ENCODE measurements at places on chromosomes 16 and 17.

GRCh38 chr16:1583180-1583579, 28.7 kb downstream of the IFT140 start:
- no peak for DNase-seq

DNA sequence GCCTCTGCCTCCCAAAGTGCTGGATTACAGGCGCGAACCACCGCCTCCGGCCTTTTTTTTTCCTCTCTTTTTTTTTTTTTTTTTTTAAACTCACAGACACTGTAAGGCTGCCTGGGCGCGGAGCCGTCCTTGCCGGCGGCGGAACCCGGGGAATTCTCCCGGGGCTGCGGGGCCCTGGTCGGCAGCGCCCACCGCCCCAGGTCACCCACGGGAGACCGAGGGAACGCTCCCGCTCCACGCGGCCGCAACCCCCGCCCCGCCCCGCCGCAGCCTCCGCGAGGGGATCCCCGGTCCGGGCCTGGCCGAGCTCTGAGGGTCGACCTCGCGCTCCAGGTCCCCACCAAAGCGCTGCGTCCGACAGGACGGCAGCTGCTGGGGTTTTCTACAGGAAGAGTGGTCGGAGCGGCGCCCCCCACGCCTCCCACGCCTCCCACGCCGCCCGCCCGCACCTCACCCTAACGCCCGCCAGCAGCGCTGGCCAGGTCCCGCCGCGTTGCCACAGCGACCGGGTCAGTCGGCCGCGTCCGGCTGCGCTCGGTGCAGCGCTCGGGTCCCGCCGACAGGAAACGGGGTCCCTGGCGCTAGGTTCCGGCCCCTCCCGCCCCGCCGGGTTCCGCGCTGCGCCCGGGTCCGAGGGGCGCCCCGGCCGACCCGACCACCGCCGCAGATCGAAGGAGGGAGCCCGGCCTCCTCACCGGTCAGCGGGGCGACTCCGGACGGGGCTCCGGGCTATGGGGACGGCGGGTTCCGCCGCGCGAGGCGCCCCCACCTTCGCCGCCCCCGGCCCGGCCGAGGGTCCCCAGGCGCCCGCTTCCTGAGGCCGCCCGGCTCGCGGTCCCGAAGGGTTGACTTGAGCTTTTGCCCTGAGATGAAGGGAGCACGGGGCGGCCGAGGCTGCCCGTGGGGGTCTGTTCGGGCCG, at the start of gene CCDC57:
Gene CCDC57 (minus strand): TSS at position 512 of the 920 bp plus-strand sequence. CDS start 10,898 bp downstream, outside the sequence.
- peak; percentile 95 for DNase-seq

GRCh38 chr16:62041401-62041800, 5.2 kb upstream of the CDH8 start:
- DNase-seq, result peak; percentile 21

- DNase-seq, result no peak
These were observed 2.7 kb upstream of the ACE start for GRCh38 chr17:63474174-63474573.

DNA sequence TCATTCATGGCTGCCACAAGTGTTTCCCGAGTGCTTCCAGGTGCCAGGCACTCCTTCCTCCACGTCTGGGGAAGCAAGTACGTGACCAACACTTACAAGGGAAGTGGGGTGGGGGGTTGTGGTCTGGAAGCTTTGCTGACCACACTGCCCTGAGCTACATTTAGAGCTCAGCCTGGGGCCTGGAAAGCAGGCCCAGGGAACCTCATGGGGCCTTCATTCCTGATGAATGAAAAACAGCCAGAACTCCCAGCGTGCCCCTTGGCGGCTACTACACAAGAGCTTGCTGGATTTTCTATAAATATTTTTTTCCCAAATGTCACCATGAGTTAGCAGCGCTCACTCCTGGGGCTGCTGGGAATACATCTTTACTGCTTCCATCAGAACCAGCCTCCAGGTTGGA, 73.3 kb downstream of the ABCC12 start:
- no peak for DNase-seq

DNA sequence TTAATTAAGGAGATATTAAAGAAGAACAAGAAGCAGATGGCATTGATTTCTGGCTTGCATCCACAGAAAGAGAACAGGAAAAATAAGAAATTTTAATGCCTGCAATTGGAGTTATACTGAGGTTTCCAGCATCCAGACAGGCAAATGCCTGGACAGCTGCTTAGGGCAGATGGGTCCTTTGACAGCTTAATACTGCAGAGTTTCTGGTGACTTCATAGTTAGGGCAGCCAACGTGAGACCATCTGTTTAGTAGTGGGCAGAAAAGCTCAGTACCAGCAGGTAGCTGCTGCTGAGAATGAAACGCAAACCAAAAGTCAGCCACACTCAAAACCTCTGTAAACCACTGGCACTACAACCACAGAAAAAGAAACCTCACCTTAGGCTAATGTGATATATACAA, 109.8 kb downstream of the CDK5R1 start:
- no peak for DNase-seq

GRCh38 chr17:59154721-59155438, at the start of gene SKA2:
TSS of gene SKA2 (minus strand) at chr17:59155186. CDS start at chr17:59155163, 23 bp downstream.
- DNase-seq, result peak; percentile 94

DNA sequence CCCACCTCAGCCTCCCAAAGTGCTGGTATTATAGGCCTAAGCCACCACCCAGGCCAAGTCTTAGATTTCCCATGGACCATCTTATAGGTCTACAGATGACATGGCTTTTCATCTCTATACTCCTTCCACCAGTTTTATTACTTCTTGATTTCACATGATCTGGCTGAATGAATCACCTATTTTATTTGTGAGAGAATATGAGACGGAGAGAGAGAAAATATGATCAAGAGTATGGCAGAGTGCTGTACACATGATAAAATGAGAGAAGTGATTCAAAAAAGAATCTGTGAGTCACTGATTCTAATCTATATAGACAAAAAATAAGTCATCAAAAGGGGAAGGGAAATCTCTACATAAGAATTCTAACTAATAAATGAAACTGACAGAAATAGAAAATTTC, 13.7 kb downstream of the ACSM1 start:
- no peak for DNase-seq

GRCh38 chr17:18028952-18029540, 9.9 kb downstream of the ATPAF2 start:
- no peak for DNase-seq

- DNase-seq, result no peak
These were observed 7.7 kb downstream of the NDUFAF8 start for GRCh38 chr17:81246679-81247338.

DNA sequence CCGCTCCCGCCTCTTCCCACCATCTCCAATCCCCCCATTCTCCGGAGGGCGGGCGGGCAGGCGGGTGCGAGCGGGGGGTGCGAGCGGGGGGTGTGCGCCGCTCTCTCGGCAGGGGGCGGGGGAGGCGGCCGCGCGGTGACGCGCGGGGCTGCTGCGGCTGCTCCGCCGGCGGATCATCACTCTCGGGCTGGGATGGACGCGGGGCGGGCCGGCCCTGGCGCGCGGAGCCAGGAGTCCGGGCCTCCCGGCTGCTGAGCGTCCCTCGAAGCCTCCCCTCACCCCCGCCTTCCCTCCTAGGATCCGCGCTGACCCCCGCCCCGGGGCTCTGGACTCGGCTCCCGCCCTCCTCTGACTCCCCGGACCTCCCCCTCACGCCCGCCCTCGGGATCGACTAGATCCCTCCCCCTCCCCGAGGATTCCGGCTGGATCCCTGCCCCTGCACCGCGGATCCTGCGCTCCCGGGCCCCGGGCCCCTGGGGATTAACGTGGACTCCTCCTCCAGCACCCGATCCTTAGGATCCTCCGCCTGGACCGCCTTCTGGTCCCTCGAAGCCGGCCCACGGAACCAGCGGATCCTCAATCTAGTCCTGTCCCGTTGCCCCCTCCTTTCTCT, 946 bp upstream of the TMEM256 start:
- DNase-seq, result peak; percentile 64

DNA sequence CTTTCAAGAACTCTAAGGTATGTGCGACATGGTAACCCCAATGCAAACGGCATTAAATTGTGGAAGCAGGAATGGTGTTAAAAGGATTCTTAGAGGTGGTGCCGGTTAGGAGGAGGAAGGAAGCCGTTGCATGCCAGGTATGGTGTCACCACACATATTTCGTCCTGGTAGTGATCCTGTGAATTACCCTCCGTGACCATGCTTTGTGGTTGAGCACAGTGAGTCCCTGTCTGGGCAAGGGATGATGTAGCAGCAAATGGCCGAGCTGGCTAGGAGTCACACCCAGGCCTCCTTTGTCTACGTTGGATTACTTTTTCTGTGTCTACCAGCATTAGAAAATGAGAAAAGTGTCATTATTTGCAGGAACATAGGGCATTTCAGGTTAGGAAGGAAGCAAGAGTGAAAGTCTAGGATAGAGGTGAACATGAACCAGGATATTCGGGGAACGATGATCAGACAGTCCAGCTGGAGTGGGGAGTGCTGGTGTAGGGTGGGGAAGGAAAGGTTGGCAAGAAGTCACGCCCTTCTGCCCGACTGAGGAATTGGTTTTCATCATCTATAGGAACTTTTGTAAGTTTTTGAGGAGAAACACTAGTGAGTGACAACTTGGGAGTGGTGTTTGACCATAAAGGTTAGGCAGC, 123.5 kb downstream of the PRKCA start:
- no peak for DNase-seq

GRCh38 chr16:84898447-84898846, 78.7 kb downstream of the CRISPLD2 start:
- no peak for DNase-seq

- DNase-seq, result no peak
These were observed 431 bp downstream of the TEKT3 start for GRCh38 chr17:15340966-15341365.

GRCh38 chr17:68057531-68057952, 22.0 kb downstream of the KPNA2 start:
- no peak for DNase-seq

GRCh38 chr17:2179615-2180295, 123.8 kb downstream of the SMG6 start:
- peak; percentile 59 for DNase-seq

DNA sequence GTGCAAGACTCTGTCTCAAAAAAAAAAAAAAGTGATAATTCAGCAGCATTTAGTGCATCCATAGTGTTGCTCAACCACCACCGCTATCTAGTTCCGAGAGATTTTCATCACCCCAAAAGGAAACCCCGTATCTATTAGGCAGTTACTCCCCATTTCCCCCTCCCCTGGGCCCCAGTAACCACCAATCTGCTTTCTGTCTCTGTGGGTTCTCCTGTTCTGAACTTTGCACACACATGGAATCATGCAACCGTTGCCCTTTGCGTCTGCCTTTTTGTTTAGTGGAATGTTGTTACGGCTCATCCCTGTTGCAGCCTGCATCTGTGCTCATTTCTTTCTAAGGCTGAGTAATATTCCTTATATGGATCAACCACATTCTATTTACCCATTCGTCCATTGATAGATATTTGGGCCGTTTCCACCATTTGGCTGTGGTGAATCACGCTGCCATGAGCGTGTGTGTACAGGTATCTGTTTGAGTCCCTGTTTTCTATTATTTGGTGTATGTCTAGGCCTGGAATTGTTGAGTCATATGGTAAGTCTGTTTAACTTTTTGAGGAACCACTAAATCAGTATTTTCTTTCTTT, 8.7 kb upstream of the SYNGR2 start:
- no peak for DNase-seq

DNA sequence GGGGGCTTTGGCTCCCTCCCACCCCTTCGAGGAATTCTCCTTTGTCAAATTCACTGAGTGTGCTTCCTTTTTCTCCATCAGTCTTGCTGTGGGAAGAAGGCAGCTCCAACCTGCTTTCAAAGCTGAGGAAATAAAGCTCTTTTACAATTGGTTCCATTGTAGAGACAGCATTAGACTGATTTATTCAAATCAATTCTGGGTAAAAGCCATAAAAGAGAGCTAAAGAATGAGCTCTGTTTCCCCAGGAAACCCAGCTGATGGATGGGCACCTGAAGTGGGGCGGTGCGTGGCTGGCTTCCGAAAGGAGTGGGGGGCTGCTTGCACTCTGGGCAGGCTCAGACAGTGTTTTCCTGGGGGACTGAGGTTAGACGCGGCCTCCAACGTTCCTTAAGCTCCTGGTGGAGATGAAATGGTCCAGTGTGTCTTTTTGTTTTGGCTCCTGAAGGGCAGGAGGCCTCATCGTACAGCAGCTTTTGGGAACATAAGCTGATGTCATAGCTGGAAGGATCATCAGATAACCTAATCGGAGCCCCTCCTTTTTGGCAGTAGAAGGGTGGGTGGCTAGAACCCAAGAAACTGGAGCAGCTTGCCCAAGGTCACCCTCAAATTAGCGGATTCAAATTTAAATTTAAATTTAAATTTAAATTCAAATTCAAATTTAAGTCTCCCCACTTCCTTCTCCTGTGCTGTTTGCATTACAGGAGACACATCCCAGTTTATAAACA, 128.5 kb upstream of the EEF2KMT start:
- no peak for DNase-seq

DNA sequence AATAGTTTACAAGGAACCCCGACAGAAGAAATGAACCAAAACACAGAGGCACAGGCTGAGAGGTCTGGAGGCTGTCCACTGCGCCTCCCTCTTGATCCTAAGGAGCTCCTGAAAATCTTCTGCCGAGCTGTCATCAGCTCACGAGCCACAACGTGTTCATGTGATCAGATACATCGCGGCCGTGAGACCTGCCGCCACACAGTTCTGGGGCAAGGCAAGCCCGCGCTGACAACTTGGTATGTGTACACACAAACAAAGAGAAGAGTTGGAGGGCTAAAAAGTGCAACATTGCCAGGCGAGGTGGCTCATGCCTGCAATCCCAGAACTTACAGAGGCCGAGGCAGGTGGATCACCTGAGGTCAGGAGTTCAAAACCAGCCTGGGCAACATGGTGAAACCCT, 7.6 kb downstream of the EXOC7 start:
- DNase-seq, result no peak

DNA sequence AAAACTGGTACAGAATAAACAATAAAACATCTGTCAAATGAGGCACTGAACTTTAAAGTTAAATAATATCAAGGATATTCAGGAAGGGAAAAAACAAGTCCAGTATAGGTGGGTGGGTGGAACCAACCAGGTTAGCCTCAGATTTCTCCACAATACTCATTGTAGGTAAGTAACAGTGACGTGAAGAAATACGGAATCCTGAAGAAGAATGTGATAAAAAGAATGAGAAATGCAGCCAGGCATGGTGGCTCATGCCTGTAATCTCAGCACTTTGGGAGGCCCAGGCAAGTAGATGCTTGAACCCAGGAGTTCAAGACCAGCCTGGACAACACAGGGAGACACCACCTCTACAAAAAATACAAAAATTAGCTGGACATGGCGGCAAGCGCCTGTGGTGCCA, 47.3 kb downstream of the UBE2G1 start:
- no peak for DNase-seq

DNA sequence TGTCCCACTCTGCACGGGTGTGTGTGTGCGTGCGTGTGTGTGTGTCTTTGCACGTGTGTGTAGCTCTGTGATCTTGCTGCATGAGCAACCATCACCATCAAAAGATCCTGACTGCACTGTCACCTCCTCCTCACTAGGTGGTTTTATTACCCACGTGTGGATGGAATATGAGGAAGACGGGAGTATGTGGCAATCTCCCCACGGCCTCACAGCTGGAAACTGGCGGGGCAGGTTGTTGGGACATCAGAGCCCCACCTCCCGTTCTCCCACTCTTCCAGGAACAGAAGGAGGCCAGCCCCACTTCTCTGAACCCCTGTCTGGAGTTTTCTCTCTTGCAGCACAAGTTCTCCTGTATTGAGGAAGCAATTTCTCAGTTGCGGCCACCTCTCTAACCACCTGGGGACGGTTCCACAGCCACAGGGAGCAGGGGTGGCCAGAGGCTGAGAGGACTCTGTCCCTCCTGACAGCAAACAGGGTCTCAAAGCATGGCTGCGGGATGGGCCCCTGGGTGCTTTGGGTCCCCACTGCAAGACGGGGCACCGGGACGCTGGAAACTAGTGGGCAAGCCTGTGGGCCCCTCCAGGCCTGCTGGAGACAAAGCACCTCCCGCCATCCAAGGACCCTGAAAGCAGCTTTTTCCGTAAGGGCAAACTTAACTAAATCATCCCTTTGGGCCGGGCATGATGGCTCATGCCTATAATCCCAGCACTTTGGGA, 27.9 kb upstream of the ATP2C2 start:
- DNase-seq, result no peak
